ENCODE measurements at places on chromosomes 13 and 19.

DNA sequence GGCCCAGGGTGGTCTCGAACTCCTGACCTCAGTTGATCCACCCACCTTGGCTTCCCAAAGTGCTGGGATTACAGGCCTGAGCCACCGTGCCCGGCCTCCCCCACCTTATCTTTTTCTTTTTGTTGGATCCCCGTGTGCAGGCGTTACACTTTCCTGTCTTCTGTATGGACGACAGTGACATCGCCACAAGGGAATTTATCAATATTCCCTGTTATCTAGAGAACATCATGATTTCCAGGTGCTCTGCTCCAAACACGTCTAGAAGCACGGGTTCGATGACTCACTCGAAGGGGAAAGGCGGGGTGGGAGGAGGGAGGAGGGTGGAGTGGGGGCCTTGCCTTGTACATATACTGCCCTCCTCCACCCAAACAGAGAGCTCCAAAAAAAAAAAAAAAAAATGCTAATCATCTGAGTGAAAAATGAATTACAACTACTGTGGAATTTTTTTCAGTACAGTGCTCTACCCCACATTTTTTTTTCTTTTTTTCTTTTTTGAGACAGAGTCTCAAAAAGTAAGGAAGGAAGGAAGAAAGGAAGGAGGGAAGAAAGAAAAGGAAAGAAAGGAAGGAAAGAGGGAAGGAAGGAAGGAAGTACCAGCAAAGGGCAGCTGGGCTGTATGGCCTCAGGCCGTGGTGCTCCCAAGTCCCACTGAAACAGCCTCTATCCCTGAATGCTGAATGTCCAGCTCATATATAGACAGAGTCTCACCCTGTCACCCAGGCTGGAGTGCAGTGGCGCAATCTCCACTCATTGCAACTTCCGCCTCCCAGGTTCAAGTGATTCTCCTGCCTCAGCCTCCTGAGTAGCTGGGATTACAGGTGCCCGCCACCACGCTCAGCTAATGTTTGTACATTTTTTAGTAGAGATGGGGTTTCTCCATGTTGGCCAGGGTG is 36.8 kb downstream of the INSR start:
- no peak for DNase-seq

- DNase-seq, result no peak
Observed at GRCh38 chr13:97953376-97953970, at the start of gene IPO5. Gene IPO5, plus strand, starts transcription at chr13:97953675. Its CDS starts 23,022 bp downstream, at chr13:97976697.

DNA sequence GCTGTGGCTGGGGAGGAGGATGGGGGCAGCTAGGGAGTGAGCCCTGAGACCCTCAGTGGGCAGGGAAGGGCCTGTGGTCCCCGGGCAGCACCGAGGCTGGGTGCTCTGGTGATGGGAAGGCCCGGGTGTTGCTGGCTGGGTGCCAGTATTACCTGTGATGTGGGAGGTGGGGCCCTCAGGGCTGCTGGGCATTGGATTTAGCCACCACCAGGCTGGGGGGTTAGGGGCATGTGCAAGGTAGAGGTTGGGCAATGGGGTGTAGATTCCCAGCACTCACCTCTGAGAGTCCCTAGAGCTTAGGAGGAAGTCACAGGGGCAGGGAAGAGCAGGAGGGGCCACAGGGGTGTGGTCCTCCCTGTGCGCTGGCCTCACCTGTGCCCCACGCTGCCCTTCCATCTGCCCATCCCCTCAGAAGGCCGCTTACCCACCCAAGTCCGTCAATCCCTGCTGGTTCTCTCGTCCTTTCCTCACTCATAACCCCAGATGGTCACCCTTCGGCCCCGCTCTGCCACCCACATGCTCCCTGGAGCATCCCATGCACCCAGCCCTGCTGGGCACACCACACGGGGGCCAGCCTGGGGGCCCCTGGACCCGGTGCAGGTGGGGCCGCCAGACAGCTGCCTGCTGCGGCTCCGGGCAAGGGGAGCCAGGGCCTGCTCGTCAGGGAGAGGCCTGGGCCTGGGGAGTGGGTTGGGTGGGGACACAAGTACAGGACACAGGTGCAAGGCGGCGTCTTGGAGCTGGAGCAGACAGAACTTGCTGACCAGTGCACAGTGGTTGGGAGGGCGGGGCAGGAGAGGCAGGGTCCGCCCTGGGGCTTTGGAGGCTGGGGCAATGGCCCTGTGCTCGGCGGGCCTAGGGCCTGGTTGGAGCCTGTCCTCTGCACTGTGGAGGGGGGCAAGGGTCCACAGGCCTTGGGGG is 12.5 kb downstream of the EPN1 start:
- DNase-seq, result no peak

GRCh38 chr19:1650650-1651567 is 1.5 kb downstream of the TCF3 start:
- peak; percentile 52 for DNase-seq

DNA sequence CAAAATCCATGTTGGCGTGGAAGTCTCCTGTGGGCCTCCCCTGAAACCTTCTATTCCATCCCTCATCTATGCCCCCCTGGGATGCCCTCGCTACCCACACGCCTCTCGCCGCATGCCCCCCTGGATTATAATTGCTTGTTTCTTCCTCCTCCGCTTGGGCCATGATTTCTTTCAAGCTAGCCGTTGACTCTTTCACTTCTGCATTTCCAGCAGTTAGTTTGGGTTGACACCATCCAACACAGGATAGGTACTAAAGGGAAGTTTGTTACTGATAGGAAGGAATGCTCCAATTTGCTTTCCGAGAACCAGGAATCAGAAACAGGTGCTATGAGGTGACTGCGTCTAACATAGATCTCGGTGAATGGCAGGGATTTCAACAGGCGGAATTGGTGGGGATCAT is 7.7 kb upstream of the SLC25A15 start:
- no peak for DNase-seq

DNA sequence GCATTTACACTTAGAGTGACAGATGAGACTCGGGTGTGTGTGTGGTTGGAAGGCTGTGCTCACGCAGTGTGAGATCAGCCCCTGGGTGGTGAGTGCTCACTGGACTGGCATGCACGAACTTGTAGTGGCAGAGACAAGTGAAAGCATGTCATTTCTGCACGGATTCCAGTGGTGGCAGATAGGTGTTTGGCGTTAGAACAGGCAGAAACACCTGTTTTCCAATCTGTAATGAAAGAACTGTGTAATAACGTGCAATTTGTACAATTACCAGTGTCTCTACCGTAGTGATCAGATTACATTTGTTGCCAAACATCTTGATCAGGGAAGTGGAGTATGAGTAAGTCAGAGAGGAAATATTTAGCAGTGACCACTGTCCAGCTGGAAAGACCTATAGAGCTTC is 8.2 kb downstream of the LAMP1 start:
- no peak for DNase-seq

DNA sequence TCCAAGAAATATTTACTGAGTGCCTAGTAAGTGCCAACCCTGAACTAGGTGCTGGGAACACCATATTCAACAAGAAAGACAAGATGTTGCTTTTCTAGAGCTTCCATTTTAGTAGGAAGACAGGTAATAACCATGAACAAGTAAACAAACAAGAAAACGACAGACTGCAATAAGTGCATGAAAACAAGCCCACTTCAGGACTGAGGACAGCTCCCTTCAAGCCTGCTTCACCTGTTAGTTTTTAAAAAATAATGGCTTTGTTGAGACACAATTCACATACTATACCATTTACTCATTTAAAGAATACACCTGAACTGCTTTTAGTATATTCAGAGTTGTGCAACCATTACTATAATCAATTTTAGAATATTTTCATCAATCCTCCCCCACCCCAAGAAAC is 30.4 kb downstream of the CYP4F22 start:
- no peak for DNase-seq

GRCh38 chr13:90171649-90172048 is 1175.8 kb upstream of the MIR17HG start:
- DNase-seq, result no peak

DNA sequence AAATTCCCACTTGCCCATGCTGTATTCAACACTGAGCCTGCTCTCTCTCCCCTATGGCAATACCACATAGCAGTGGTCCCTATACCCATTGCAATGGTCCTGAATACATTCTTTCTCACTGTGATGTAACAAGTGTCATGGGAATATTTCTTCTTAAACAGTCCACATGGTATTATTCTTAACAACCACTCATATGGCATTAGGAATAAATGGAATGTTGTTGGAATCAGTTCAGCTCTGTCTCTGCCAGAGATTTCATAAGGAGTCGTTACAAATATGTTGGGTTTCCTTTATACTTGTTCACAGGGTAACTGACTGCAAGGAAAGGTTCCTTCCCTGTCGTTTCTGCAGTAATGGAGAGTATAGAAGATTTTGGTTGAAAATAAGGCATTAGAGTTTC is 128.3 kb upstream of the SPATA13 start:
- no peak for DNase-seq
